Muscle of leg (tissue), 16 donors: ENCODE measurements at places on chromosomes 3 and 15. TPM values are rescaled to one million over a fixed set of nuclear protein-coding genes. Genes with fewer than 3 reads are reported as not detected.

GRCh38 chr15:51267051-51267702, 71.2 kb downstream of the CYP19A1 start:
- peaks cover 25% of the 10 kb centered on the region for H3K27me3 ChIP-seq
- no peak overlapping the region for H3K27ac ChIP-seq
- peaks cover 22% of the 10 kb centered on the region for H3K4me1 ChIP-seq
- H3K4me3 ChIP-seq, result peak overlapping the region; percentile 34
- no peak for DNase-seq
- H3K36me3 ChIP-seq, result no peaks in the 10 kb centered on the region

- peaks cover 3% of the 10 kb centered on the region for H3K27me3 ChIP-seq
- no peak overlapping the region for H3K4me3 ChIP-seq
- peaks cover 13% of the 10 kb centered on the region for H3K4me1 ChIP-seq
- H3K36me3 ChIP-seq, result no peaks in the 10 kb centered on the region
- no peak overlapping the region for H3K27ac ChIP-seq
- no peak for DNase-seq
These were observed 166.1 kb upstream of the LINGO1 start for GRCh38 chr15:77798847-77799246.

GRCh38 chr3:39718674-39719595, 90.5 kb upstream of the MYRIP start:
- H3K27me3 ChIP-seq, result no peaks in the 10 kb centered on the region
- H3K4me3 ChIP-seq, result no peak overlapping the region
- no peak overlapping the region for H3K27ac ChIP-seq
- DNase-seq, result no peak

- no peak overlapping the region for H3K4me3 ChIP-seq
- no peaks in the 10 kb centered on the region for H3K4me1 ChIP-seq
- H3K27ac ChIP-seq, result no peak overlapping the region
- no peak for DNase-seq
- no peaks in the 10 kb centered on the region for H3K27me3 ChIP-seq
- no peaks in the 10 kb centered on the region for H3K36me3 ChIP-seq
These were observed 100.4 kb upstream of the TP63 start for GRCh38 chr3:189530822-189531221.

DNA sequence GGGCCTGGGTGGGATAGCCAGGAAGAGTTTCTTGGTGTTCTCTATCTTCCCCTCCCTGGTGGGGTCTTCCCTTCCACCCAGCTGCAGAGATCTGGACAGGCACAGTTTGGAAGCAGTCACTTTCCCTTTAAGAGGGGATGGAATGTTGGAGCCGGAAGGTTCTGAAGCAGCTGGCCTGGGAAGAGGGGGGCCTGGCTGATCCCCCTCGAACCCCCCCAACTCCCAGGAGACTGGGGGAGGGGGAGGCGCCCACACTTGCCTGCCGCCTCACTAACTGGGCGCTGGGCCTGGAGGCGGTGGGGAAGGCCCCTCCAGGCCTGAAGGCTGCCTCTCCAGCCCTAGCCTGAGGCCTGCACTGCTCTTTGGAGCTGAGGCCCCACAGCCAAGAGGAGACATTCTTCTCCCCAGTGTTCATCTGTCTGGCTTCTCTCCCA, 1.4 kb downstream of the DVL3 start:
- peak overlapping the region; percentile 92 for H3K27ac ChIP-seq
- H3K4me3 ChIP-seq, result peak overlapping the region; percentile 99
- peak; percentile 94 for DNase-seq
- peaks cover 9% of the 10 kb centered on the region for H3K36me3 ChIP-seq
- no peaks in the 10 kb centered on the region for H3K27me3 ChIP-seq

DNA sequence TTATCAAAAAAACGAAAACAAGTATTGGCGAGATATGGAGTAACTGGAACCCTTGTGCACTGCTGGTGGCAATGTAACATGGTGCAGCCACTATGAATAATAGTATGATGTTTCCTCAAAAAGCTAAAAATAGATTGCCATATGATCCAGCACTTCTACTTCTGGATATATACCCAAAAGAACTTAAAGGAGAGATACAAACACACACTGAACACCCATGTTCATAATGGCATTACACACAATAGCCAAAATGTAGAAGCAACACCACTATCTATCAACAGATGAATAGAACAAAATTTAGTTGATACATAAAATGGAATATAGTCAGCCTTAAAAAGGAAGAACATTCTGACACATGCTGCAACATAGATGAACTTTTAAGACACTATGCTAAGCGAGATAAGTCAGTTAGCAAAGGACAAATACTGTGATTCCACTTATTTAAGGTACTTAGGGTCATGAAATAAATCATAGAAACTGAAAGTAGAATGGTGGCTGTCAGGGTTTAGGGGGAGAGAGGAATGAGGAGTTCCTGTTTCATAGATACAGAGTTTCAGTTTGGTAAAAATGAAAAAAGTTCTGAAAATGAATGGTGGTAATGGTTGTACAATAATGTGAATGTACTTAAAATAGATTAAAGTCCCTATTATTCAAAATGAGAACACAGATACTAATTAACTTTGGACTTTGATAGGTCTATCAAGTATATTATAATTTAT, 59.4 kb upstream of the IMPG2 start:
- peaks cover 5% of the 10 kb centered on the region for H3K4me1 ChIP-seq
- no peak overlapping the region for H3K27ac ChIP-seq
- no peaks in the 10 kb centered on the region for H3K36me3 ChIP-seq
- H3K4me3 ChIP-seq, result no peak overlapping the region

- no peak overlapping the region for H3K4me3 ChIP-seq
- no peak for DNase-seq
- H3K4me1 ChIP-seq, result no peaks in the 10 kb centered on the region
- peaks cover 4% of the 10 kb centered on the region for H3K27me3 ChIP-seq
These were observed 17.6 kb downstream of the SLC6A20 start for GRCh38 chr3:45778761-45779201.

- no peaks in the 10 kb centered on the region for H3K27me3 ChIP-seq
- no peaks in the 10 kb centered on the region for H3K4me1 ChIP-seq
- H3K36me3 ChIP-seq, result no peaks in the 10 kb centered on the region
- H3K27ac ChIP-seq, result no peak overlapping the region
- DNase-seq, result peak; percentile 50
These were observed 41.9 kb upstream of the UBP1 start for GRCh38 chr3:33482111-33482521.

GADL1 gene
- 19.8 TPM for total RNA-seq

GRK7 gene
- 0.04 TPM for total RNA-seq

GP5 gene
- total RNA-seq, result 0.35 TPM
